ENCODE measurements at places on chromosomes 7 and 10.

DNA sequence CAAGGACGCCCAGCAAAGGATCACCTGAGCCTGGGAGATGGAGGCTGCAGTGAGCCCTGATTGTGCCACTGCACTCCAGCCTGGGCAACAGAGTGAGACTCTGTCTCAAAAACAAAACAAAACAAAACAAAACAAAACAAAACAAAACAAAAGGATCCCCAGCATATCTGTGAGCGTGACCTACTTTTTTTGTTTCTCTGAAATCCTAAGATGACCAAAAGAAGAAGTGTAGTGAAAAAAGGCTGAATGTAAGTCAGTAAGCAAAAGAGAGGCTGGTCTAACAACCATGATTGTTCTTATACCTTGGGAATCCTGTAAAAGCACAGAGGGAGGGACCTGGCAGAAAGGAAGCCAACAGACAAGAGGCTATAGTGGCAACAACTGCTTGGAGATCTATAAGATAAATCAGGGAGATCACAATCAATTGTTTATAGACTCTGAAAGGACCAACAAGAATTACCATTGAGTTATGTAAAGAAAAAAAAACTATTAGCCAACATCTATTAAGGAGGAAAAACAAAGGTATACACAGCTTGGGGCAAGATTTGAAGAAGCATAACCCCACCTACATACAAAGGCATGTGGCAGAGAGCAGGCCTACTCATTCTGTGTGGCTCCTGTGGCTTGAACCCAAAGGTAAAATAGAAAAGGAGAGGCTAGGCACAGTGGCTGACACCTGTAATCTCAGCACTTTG, 255.2 kb upstream of the KLF14 start:
- no peak for DNase-seq

DNA sequence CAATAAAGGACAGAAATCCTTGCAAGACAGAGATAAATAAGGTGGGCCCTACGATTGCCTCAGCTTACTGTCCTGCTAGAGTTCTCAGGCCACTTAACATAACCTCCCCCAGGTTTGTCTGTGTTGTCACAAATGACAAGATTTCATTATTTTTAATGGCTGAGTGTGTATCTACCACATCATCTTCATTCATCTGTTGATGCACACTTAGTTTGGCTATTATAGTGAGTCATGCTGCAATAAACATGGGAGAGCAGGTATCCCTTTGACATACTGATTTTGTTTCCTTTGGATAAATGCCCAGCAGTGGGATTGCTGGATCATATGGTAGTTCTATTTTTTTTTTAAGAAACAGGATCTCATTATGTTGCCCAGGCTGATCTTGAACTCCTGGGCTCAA, 60.6 kb downstream of the PRTFDC1 start:
- DNase-seq = no peak

DNA sequence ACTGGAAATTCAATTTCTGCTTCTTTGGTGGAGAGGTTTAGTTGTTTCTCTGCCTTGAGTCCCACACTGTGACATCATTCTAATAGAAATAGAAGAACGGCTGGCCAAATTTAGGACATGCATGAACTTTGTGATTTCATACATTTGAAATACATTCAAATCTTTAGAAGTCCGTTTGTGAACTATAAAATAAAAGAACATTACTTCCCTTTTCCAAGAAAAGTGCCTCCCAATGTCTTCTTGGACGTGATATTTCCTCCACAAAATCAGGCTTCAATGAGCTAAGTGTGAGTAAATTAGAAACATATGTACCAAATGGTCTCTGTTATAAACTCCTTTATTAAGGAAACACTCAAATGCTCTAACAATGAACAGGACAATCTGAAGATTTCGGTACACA, 314.5 kb upstream of the AKR1E2 start:
- DNase-seq = no peak

- DNase-seq = no peak
Observed at GRCh38 chr7:93902777-93903423, 3.5 kb upstream of the GNGT1 start.

DNA sequence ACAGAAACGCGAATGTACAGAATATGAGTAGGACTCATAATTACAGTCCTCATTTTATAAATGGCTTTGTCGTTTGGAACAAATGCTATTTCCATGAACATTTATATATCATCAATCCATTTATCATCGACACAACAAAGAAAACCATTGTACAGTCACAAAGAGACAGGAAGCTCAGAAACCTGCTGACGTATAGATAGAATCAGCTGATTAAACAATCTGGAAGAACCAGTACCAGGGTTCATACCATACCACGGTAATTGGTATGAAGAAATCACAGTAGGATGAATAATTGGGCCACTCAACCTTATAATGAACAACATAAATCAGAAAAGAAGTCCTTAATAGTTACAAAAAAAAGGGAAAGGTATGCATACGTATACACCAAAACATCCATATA, 295.0 kb downstream of the PARD3 start:
- DNase-seq = no peak

- no peak for DNase-seq
Observed at GRCh38 chr7:2165610-2166594, 66.8 kb downstream of the MAD1L1 start.

DNA sequence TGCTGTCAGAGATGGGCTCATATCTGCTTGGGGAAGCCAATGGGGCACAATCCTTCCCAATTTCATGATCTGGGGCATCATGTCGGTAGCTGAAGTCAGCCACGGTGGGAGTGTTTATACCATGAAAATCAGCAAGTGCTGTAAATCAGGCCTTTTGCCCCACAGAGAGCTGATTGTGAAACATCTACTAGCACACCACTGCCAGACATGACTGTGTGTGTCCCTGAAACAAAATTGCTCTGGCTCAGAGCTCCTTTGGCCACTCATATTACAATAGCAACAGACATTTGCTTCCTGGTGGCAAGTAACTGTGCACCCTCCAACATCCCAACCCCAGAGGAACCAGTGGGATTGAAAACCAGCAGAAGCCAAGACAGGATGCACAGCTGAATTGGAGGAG, 23.7 kb downstream of the GPR26 start:
- DNase-seq = no peak

GRCh38 chr10:77682393-77683087, 44.9 kb upstream of the KCNMA1 start:
- no peak for DNase-seq

GRCh38 chr10:93874309-93875031, 19.3 kb upstream of the SLC35G1 start:
- DNase-seq = no peak

GRCh38 chr7:141654551-141654950, 47.4 kb downstream of the DENND11 start:
- peak; percentile 17 for DNase-seq

DNA sequence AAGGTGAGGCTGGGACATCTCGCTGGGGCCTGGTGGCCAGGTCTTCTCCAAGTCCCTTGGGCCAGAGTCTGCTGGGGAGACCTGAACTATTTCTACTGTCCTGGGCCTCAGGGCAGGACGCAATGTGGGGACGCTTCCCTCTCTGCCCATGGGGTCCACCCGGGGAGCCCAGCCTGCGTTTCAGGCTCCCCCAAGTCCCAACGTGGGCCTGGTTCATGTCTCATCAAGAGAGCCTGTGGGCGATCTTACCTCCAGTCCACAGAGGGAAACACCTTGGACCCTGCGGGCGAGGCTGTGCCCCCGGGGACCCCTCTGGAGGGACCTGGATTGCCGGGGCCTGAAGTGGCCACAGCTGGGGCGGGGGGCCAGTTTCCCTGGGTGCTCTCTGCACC, 91.7 kb downstream of the DNAJB6 start:
- no peak for DNase-seq

DNA sequence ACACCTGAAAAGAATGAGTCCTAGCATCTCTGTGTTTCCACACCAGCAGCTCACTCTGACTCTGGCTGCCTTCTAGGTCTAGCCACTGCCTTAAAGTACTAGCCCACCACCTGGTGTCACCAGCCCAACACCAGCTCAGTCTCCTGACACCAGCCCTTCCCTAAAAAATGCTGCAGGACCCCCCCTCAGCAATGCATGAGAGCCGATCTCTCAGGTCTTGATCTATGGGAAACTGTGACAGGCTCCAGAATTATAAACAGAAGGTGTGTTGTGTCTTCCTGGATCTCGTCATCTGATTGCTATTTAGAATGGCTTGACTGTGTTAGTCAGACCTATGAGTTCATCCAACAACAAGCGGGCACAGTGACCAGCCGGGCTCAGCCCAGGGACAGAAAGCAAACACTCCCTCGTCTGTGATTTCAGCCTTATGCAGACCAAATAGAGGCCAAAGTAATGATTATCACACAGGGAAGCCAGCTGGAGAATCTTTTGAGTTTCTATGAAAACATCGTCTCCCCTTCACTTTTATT, 66.6 kb downstream of the CUBN start:
- DNase-seq = no peak

DNA sequence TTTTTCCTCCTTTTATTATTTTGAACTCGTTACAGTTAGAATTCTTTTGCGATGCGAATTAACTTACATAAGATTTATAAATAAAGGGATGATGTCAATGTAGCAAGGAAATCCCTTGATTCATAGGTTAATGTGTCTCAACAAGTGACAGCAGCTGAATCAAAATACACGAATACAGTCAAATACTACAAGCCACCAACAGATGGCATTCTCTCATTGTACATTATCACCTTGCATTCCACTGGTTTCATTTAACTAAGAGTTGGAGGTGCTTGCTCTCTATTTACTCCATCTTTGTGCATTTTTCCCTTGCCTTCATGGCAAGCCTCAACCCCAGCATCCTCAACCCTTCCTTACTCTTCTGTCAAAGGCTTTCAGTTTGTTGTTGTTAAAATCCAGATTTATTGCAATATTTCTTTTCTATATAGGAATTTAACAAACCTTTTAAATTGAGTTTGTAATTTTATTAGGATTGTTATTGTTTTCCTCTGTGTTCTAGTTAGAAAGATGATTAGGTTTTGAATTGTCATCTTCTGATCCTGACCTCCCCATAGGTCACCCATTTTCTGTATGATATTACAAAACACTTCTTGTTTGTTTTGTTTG, 78.3 kb downstream of the SLC25A40 start:
- DNase-seq = peak; percentile 56

- DNase-seq = peak; percentile 84
Observed at GRCh38 chr7:37342688-37343471, 105.8 kb downstream of the ELMO1 start.

DNA sequence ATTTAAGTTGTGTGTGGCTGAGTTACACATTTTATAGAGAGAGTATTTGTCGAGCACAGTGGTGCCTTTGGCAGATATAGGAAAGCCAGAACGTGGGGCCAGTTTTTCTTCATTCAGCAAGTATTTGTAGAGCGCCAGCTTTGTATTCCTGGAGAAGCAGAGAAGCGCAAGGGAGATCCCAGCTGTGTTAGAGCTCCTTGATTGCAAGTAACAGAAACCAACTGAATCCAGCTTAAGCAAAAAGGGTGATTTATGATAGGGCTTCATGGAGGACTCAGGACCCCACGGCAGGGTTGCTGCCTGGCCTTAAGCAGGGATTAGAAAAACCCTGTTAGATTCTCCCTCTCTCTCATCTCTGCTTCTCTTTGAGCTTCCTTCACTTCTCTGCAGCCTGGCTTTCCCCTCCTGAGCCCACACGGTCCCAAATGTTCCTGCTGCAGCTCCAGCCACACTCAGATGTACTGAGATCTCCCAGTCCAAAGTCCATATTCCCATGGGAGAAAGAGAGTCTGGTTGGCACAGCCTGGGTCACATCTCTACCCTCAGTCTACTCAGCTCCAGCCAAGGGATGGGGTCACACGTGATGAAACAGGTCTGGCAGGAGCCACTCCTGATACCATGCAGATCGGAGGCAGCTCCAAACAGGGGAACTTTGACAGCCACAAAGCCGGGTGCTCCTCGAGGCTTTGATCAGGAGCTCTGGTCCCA, 16.7 kb downstream of the UBTD1 start:
- no peak for DNase-seq

GRCh38 chr10:114683162-114683561, 25.1 kb upstream of the ABLIM1 start:
- no peak for DNase-seq

GRCh38 chr10:129030996-129031843, 435.8 kb upstream of the MGMT start:
- peak; percentile 61 for DNase-seq

GRCh38 chr7:16455591-16455990, 9.9 kb downstream of the SOSTDC1 start:
- DNase-seq = peak; percentile 8

- DNase-seq = no peak
Observed at GRCh38 chr7:155129186-155129585, 59.1 kb downstream of the HTR5A start.

DNA sequence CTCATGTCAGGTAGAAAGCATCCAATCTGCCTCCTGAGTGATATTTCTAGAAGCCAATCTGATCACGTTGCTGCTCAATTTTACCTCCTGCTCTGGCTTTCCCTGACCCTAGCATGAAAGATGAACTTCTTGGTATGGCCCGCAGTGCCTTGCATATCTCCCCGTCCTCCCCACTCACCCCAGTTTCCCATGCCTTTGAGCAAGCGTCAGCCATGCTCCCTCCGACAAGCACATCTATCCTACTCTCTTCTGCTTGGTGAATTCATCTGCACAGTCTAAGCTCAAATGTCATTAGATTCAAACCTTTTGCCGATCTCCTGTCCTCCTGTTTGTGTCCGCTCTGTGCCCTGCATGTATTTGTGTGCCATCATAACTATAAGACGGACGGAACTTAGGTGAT, 6.2 kb upstream of the TBXAS1 start:
- DNase-seq = no peak

DNA sequence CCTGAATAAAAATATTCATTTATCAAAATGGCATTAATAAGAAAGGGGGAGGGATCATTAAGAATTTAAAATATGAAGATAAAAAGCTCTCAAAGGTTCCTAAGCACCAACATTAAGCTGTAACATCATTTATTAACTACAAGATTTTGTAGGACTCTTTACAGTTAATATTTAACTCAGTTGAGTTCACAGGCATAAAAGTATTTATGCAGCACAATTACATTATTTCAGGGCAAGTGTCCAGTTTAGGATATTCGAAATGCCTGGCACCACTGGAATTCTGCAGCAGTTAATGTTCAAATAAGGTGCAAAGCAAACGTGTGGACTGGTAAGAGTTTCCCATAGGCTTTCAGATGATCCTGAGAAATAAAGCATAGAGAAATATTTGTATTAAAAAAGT, 30.5 kb downstream of the NPS start:
- DNase-seq = no peak

DNA sequence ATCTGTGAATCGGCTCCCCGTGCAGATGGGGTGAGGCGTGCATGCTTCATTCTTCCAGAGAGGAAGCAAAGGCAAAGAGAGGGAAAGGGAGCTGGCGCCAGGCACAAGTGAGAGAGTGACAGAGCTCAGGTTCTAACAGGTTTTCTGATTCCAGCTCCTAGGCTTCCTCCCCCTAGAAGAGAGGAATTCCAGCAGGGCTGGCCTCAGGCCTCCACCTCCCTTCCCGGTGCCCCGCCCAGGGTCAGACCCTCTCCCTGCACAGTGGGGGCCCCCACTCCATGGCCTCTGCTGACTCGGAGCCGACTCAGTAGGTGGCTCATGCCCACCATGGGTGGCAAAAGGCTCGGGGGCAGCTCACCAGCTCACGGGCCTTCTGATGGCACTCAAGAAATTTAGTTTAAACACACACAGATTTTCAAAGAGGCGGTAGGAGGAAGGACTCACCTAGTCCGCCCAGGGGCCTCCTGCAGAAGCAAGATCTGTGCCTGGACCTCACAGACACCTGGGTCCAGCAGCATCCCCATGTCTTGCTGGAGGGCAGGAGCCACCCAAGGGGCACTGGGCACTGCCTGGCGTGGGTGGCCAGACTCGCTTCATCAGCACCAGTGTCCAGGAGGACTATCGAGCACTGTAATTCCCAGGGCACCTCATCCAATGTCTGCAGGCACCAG, 183.5 kb downstream of the MAD1L1 start:
- no peak for DNase-seq

GRCh38 chr10:30396293-30396692, 37.7 kb upstream of the MAP3K8 start:
- DNase-seq = no peak

GRCh38 chr7:83337050-83337449, 174.4 kb upstream of the PCLO start:
- DNase-seq = no peak

Data from CD8-positive, alpha-beta T cell (primary cell).